ENCODE measurements at places on chromosomes 3 and 15.
A peak's percentile ranks its signal among the peaks of the same experiment; 100 is the strongest.

GRCh38 chr3:50316657-50317242, 5.8 kb downstream of the HYAL2 start:
- no peak for DNase-seq

DNA sequence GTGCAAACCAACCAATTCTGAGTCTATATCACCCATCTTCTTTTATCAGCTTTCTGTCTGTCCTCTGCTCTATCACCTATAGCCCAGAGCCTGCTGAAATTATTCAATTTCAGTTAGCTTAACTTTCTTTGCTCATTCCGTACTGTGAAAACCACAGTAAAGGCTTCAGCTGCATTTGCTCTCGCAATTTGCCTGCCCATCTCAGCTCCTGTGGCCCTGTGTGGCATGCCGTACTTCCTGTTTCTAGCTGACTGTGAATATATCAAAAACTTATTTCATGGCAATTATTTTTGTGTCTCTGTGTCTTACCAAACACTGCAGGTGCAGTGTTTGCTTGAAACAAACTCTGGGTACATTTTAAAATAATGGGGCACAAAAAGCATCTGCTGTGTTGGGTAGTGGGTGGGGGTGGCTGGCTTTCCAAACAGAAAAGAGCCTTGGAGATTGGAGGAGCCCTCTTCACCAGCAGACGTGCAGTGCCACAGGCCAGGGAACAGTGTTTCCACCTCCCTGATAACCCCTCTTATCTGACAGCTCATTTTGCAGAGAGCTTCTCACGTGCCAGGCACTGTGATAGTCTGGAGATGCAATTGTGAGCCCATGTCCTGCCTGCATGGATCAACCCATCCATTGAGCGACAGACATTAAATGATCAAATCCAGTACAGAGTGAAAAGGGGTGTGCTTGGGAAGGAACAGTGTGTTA, 45.2 kb downstream of the GASK1A start:
- DNase-seq, result no peak

DNA sequence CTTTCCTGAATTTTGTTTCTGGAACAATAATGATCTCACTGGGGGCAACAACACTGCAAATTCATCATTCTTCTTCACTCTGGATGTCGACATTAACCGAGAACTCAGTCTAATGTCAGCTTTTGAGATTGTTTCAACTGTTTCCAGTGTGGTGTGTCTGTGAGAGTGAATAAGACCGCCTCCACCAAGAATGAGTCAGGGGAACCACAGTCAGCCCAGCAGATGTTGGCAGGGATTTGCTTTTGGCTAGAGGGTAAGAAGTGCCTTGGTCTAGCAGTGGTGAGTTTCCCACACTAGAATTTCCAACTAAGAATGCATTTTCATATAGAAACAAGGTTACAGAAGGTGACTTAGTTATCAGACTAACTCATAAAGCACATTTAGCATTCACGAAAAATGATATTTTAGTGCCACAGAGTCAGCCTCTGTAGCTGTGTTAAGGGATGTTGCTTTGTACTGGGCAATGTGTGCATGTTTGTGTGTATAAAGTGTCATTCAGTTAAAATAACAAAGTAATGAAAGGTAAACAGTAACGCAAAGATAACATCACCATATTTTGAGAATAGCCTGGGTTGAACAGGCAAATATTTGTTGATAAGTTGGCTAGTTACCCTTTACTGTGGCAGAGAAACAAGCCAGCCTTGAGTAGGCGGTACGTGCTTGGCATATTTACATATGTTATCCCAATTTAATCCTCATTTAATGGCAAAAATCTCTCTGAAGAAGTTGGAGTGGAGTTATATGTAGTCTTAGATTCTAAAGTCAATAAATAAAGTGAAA, 33.8 kb downstream of the DRD3 start:
- DNase-seq, result no peak

GRCh38 chr15:55094136-55094535, 102.6 kb downstream of the RSL24D1 start:
- no peak for DNase-seq

DNA sequence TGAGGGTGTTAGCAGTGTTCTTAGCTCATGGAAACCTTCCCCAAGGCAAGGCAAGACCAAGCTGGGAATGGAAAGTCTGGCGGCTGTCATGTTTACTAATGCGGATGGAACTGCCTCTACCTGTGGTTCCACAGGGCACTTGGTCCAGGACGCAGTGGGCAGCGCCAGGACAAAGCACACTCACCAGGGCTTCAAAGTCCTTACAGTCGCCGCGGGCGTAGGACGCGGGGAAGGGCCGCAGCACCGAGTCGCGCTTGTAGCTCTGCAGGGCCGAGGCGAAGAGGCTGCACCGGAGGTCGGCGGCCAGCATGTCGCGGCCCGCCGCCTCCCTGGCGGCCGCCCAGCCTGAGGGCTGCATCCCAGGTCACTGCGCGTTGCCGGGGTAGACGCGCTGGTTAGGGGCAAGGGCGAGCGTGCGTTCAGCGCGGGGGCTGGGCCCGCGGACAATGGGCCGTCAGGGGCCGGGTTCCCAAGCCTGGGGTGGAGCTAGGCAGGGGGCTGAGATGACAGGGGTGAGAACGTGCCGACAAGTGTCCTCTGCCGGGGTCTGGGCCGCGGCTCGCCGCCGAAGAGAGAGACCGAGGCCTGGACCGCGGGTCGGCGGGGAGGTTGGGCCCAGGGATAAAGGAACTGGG, 497 bp downstream of the PARP16 start:
- DNase-seq, result no peak

DNA sequence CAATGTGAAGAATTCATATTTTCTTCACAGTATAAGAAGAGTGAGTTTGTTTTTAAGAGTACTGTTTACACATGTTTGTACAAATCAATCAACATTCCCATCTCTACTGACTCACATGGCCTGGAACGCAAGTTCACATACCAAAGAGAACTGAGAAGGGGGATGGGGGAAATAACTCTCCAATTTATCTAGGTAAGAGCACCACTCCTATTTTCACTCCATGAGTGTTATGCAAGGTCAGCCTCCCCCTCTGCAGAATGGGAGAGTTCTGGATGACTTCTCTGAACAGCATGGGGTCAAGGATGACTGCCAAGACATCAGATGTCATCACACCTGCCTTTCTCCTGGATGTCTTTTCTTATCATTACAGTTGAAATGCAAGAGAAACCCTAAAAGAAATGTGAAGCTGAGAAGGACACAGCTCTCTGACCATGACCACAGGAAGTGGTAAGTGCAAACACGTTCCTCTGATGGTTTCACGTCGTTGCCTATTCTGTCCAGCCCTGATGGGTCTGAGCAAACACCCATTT, 95.2 kb downstream of the SEMA6D start:
- DNase-seq, result no peak

- DNase-seq, result no peak
Measured at GRCh38 chr15:64739156-64739555, 36.2 kb downstream of the RBPMS2 start.

DNA sequence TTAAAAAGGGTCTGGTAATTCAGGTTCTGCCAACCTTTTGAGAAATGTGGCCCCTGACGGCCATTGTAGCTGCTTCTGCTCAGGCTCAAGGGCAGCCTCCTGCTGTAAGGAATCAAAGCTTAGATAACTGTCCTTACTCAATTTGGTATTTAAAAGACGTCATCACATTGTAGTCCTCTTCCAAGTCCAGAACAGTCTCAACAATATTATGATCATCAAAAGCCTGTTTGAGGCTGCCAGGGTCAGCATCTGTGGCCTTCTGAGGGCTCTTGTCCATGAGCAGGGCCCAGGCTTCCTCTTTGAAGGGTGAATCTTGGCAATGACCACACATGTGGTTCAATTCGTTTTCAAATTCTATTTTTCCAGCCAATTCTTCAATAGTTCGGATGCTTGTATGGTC, 6.0 kb downstream of the C3orf62 start:
- DNase-seq, result no peak

- no peak for DNase-seq
Measured at GRCh38 chr3:60720736-60721135, 530.5 kb downstream of the FHIT start.

GRCh38 chr15:31278061-31278445, 48.6 kb upstream of the KLF13 start:
- no peak for DNase-seq

- DNase-seq, result no peak
Measured at GRCh38 chr3:143396790-143397189, 277.2 kb downstream of the CHST2 start.

GRCh38 chr3:168061332-168061996, 34.3 kb downstream of the GOLIM4 start:
- DNase-seq, result no peak

DNA sequence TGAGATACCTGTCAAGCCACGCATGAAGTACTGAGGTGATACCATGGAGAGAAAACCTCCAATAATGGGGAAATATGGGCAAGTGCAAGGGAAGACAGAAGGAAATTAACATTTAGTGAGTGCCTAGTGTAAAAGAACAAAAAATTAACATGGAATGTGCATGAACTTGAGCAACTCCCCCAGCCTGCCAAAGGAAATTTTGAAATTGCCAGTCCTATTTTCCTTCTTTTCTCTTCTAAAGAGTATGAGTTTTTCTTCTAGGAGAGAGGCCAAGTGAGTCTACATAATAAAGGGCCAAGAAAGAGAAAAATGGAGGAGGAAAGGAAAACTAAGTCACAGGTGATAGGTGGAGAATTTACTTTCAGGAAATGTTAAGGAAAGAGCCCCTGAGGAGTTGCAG, 602.4 kb upstream of the MDFIC2 start:
- no peak for DNase-seq

- DNase-seq, result no peak
Measured at GRCh38 chr15:50181969-50182218, at the start of gene SLC27A2. Gene SLC27A2, plus strand, starts transcription at chr15:50182196. Its CDS starts 232 bp downstream, at chr15:50182428.

DNA sequence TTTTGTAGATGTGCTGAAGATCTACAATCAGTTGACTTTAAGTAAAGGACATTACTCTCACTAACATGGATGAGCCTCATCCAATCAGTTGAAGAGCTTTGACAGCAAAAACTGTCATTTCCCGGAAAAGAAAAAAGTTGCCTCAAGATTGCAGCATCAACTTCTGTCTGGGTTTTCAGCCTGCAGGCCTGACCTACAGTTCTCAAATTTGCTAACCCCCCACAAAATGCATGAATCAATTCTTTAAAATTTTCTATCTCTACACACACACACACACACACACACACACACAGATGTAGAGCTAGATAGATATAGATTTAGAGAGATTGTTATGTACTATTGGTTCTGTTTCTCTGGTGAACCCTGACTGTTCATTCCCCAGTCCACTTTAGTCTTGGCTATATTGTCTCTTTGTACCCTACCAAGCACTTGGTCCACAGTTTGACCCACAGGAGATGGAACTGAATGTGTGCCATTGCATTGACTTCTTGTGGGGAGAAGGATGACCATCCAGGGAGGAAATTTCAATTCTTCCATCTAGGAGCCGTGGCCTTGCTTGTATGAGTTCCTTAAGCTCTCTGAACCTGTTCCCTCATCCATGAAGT, 228.3 kb downstream of the CLSTN2 start:
- no peak for DNase-seq

DNA sequence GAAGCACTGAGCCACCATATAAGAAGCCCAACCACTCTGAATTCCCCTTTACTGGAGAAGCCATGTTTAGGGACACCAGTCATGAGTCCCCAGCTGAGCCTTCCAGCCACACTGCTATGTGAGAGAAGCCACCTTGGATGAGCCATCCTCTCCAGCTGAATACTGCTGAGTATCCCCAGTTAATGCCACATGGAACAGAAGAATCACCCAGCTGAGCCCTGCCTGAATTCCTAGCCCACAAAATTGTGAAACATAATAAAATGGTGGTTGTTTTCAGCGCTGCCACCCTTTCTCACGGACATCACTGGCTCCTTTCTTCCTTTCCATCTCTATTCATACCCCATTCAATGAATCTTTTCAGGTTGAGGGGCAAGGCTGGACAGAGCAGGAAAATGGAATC, 22.1 kb upstream of the LYZL4 start:
- DNase-seq, result no peak

GRCh38 chr15:98150084-98150483, 189.6 kb downstream of the ARRDC4 start:
- no peak for DNase-seq

DNA sequence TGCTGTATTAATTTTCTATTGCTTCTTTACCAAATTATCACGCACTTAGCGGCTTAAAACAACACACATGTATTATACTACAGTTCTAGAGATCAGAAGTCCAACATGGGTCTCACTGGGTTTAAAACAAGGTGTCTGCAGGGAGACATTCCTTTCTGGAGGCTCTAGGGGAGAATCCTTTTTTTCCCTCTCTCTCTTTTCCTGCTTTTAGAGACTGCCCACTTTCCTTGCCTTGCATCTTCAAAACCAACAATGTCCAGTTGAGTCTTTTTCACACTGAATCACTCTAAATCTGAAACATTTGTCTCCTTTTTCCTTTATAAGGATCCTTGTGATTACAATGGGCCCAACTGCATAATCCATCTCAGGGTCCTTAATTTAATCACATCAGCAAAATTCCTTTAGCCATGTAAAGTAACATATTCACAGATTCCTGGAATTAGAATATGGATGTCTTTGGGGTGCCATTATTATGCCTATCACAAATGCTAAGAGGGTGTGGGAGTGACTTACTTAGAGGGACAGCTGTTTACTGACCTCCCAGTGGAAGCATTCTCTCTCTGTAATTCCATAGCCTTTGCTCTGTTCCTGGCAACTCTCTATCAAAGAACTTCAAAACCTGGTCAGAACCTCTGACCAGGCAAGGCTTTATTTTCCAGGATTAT, 21.8 kb downstream of the CD200 start:
- DNase-seq, result no peak

GRCh38 chr3:105823149-105823867, 45.5 kb downstream of the CBLB start:
- no peak for DNase-seq

GRCh38 chr3:67739851-67740250, 85.4 kb upstream of the SUCLG2 start:
- no peak for DNase-seq

GRCh38 chr3:29453284-29454001, 172.6 kb downstream of the RBMS3 start:
- peak; percentile 91 for DNase-seq

DNA sequence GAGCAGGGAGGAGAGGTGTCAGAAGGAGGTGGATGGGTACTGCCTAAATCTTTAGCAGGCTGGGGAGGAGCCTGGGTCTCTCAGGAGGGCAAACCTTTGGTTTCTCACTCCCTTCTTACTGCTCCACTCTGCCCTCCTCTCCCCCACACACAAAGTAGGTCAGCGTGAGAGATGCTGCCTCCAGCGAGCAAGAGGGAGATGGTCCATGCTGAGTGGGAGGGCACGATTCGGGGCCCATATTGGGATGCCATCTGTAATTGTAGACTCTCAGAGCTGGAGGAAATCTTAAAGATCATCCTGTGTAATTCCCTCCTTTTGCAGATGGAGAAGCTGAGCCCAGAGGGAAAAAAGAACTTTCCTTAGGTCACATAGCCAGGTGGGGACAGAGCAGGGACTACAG, 34.2 kb upstream of the SYN2 start:
- DNase-seq, result no peak

GRCh38 chr3:126472277-126473006, 3.2 kb downstream of the ZXDC start:
- peak; percentile 89 for DNase-seq

GRCh38 chr3:140599009-140599408, 78.9 kb upstream of the TRIM42 start:
- no peak for DNase-seq

Data from NCI-H2029 treated with DMSO at 0.1 percent for 48 hours (cell line).